ENCODE measurements at places on chromosomes 2 and 18. TPM values are rescaled to one million over a fixed set of nuclear protein-coding genes. Genes with fewer than 3 reads are reported as not detected.
A peak's percentile ranks its signal among the peaks of the same experiment; 100 is the strongest.

The CDCA7 gene
- total RNA-seq, result 2.3 TPM

The IL36G gene
- total RNA-seq, result not detected

The MALL gene
- 288 TPM for total RNA-seq

The SLC4A5 gene
- 2.0 TPM for total RNA-seq

The CTLA4 gene
- total RNA-seq, result 0.70 TPM

The DNAH6 gene
- 3.4 TPM for total RNA-seq

The SCTR gene
- 10.1 TPM for total RNA-seq

The TEX44 gene
- not detected for total RNA-seq

The HOXD1 gene
- total RNA-seq, result 1.9 TPM

GRCh38 chr2:8215159-8215863, 466.5 kb upstream of the ID2 start:
- H3K36me3 ChIP-seq, result no peaks in the 10 kb centered on the region
- no peaks in the 10 kb centered on the region for H3K4me1 ChIP-seq
- H3K4me3 ChIP-seq, result no peak overlapping the region
- no peaks in the 10 kb centered on the region for H3K27me3 ChIP-seq

GRCh38 chr2:173291412-173291811, 63.3 kb upstream of the CDCA7 start:
- no peaks in the 10 kb centered on the region for H3K27me3 ChIP-seq
- H3K27ac ChIP-seq, result no peak overlapping the region
- H3K36me3 ChIP-seq, result no peaks in the 10 kb centered on the region
- DNase-seq, result no peak

DNA sequence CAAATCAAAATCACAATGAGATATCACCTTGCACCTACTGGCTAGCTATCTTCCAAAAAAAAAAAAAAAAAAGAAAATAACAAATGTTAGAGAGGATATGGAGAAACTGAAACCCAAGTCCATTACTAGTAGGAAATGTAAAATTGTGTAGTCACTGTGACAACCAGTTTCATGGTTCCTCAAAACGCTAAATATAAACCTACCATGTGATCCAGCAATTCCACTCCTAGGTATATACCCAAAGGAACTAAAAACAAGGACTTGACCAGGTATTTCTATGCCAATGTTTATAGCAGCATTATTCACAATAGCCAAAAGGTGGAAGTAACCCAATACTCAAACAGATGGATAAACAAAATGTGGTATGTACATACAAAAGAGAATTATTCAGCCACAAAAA, 11.7 kb upstream of the SCRN3 start:
- peaks cover 48% of the 10 kb centered on the region for H3K36me3 ChIP-seq
- no peaks in the 10 kb centered on the region for H3K27me3 ChIP-seq
- H3K27ac ChIP-seq, result no peak overlapping the region
- no peak for DNase-seq
- no peaks in the 10 kb centered on the region for H3K4me1 ChIP-seq

DNA sequence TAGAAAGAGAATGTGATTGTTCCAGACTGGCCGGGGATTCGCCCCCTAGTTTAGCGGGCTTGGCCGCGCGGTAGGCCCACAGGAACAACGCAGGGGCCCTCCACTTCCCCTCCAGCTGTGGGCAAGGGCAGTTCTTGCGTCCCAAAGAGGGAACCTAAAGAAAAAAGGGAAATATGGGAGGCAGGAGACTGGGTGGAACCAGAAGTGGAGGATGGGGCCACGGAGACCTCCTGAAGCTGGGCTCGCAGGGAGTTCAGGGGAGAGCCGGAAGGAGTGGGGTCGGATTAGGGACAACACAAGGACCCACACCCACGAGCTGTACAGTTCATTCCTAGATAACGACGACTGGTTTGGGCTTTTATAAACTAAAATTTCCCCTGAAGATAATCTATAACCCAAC, 18.2 kb downstream of the GNLY start:
- DNase-seq, result no peak
- H3K36me3 ChIP-seq, result no peaks in the 10 kb centered on the region

- no peaks in the 10 kb centered on the region for H3K27me3 ChIP-seq
- no peak overlapping the region for H3K27ac ChIP-seq
- no peaks in the 10 kb centered on the region for H3K4me1 ChIP-seq
- no peak overlapping the region for H3K4me3 ChIP-seq
Measured at GRCh38 chr2:22329211-22330154, 1055.5 kb upstream of the KLHL29 start.

DNA sequence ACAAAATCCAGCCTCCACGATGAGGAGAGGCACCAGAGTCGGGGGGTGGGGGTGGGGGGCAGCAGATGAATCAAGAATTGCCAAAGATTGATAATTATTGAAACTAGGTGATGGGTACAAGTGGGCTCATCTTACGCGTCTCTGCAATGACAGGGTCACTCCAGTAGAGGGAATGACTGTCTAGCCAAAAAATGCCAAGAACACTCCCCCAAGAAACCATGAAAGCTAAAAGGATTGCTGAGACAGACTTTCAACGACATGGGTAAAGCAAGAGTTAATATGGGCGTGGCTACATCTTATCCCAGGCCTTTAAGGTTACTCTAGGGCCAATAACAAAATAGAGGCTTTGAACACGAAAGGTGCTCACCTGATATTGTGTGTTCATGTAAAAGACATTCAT, 86.5 kb downstream of the STK39 start:
- DNase-seq, result no peak
- no peaks in the 10 kb centered on the region for H3K27me3 ChIP-seq
- no peak overlapping the region for H3K4me3 ChIP-seq
- H3K36me3 ChIP-seq, result no peaks in the 10 kb centered on the region
- peaks cover under 1% of the 10 kb centered on the region for H3K4me1 ChIP-seq

DNA sequence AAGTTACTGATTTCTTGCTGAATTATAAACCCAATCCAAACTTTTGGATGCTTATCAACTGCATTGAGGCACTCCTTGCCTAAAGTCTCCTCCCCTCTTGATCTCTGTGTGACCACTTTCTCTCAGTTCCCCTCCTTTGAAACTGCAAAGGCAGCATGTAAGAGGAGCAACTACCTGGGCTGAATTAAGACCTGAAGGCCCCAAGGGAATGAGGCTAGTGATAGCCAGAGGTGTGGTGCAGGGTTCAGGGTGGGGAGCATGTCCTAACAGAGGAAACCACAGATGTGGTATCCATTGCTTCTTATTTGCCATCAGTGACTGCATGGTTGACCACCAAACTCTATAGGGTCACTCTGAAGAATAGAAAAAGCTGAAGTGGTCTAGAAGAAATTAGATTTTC, 557.9 kb downstream of the TNS1 start:
- no peaks in the 10 kb centered on the region for H3K27me3 ChIP-seq
- no peaks in the 10 kb centered on the region for H3K36me3 ChIP-seq
- no peak for DNase-seq
- H3K4me3 ChIP-seq, result no peak overlapping the region
- H3K27ac ChIP-seq, result no peak overlapping the region

GRCh38 chr2:125696560-125696959, 959.4 kb upstream of the GYPC start:
- H3K36me3 ChIP-seq, result no peaks in the 10 kb centered on the region
- no peak overlapping the region for H3K27ac ChIP-seq
- H3K4me3 ChIP-seq, result no peak overlapping the region
- H3K27me3 ChIP-seq, result no peaks in the 10 kb centered on the region
- H3K4me1 ChIP-seq, result no peaks in the 10 kb centered on the region
- no peak for DNase-seq

GRCh38 chr2:89848763-89849368, 1157.4 kb downstream of the RPIA start:
- no peaks in the 10 kb centered on the region for H3K4me1 ChIP-seq
- no peak for DNase-seq
- no peak overlapping the region for H3K4me3 ChIP-seq
- H3K27ac ChIP-seq, result no peak overlapping the region
- peaks cover 28% of the 10 kb centered on the region for H3K27me3 ChIP-seq
- no peaks in the 10 kb centered on the region for H3K36me3 ChIP-seq

DNA sequence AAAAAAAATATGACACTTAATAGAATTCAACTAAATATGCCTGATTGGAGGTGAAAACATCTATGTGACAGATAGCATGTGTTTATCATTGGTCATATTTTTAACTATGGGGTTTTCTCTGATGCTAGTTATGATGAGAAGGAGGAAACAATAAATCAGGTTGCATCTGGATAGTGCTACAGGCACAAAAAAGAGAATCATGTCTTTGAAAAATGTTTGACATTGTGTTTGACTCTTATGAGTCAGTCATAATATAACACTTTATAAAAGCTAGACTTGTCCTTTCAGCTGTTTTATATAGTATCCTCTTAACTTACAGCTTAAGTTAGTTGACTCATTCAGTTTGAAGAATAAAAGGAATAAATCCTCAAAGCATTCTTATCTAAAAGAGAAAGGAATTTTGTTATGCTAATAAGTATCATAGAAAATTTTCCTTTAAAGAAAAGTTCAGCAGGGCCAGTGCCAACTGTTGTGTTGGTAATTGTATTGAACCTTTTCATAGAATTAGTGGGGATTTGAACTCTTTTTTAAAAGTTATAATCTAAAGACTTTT, 78.4 kb upstream of the UBXN4 start:
- DNase-seq, result no peak
- H3K4me1 ChIP-seq, result no peaks in the 10 kb centered on the region
- H3K27ac ChIP-seq, result no peak overlapping the region
- peaks cover 31% of the 10 kb centered on the region for H3K36me3 ChIP-seq
- H3K4me3 ChIP-seq, result no peak overlapping the region
- H3K27me3 ChIP-seq, result no peaks in the 10 kb centered on the region

DNA sequence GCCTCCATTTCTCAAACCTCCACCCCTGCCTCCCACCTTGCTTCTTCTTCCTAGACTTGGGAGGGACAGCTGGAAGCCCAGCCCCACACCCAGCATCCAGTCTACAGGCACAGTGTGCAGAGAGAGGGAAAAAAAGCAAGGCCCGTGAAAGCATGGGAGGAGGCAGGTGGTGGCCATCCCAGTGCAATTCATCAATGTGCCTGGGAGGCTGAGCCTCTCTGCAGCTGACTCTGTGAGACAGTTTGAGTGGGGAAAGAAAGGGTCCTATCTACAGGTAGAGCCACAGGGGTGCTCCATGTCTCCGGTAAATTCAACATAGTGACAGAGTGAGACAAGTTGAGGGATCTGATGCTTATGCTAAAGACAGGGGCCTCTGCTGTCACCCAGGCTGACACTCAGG, 340.6 kb downstream of the DYSF start:
- H3K27me3 ChIP-seq, result no peaks in the 10 kb centered on the region
- H3K27ac ChIP-seq, result no peak overlapping the region
- H3K36me3 ChIP-seq, result no peaks in the 10 kb centered on the region

DNA sequence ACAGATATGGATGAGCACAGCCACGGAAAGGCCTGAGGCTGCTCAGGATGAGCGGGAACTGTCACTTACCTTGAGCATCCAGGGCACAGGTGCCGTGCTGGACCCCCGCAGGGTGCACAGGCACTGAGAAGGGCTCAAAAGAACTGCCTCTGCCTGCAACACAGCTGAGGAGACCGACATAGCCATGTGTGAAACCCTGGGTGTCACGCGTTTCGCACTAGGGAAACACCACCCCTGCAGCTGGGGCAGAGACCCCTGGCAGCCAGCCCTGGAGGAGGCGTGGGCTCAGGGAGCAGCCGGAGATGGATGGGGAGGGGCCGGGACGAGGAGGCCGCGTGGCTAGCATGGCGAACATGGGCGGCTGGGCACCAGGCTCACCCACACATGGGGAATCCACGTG, 228.9 kb downstream of the EIPR1 start:
- H3K4me3 ChIP-seq, result no peak overlapping the region
- H3K27ac ChIP-seq, result no peak overlapping the region
- no peaks in the 10 kb centered on the region for H3K27me3 ChIP-seq
- no peaks in the 10 kb centered on the region for H3K36me3 ChIP-seq
- no peak for DNase-seq

- no peak overlapping the region for H3K4me3 ChIP-seq
- H3K36me3 ChIP-seq, result no peaks in the 10 kb centered on the region
- no peaks in the 10 kb centered on the region for H3K4me1 ChIP-seq
- H3K27me3 ChIP-seq, result no peaks in the 10 kb centered on the region
- no peak for DNase-seq
Measured at GRCh38 chr2:39845460-39846146, 66.5 kb upstream of the THUMPD2 start.

DNA sequence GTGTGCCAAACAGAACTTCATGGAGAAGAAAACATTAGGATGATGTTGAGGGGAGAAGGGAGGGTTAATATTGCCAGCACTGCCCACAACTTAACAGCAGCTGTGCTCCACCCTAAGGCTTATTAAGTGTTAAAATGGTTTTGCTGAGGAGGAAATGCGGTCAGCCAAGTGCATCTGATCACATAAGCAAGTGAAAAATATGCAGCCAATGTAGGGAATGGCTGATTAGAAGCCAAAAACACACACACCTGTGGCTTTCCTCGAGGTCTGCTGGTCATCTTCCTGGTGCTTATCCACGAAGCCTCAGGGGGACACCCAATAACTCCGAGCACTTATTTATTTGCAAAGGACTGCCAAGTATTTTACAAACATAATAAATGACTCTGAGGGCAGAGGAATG, 66.3 kb upstream of the GPR45 start:
- no peaks in the 10 kb centered on the region for H3K27me3 ChIP-seq
- no peaks in the 10 kb centered on the region for H3K36me3 ChIP-seq
- H3K4me1 ChIP-seq, result no peaks in the 10 kb centered on the region
- DNase-seq, result no peak
- H3K27ac ChIP-seq, result no peak overlapping the region

GRCh38 chr2:26712486-26713465, 20.3 kb downstream of the KCNK3 start:
- peak; percentile 67 for DNase-seq
- H3K36me3 ChIP-seq, result no peaks in the 10 kb centered on the region
- no peaks in the 10 kb centered on the region for H3K27me3 ChIP-seq
- H3K4me1 ChIP-seq, result no peaks in the 10 kb centered on the region
- H3K4me3 ChIP-seq, result no peak overlapping the region

GRCh38 chr2:133092571-133092970, 422.6 kb upstream of the LYPD1 start:
- no peaks in the 10 kb centered on the region for H3K36me3 ChIP-seq
- H3K27me3 ChIP-seq, result no peaks in the 10 kb centered on the region

DNA sequence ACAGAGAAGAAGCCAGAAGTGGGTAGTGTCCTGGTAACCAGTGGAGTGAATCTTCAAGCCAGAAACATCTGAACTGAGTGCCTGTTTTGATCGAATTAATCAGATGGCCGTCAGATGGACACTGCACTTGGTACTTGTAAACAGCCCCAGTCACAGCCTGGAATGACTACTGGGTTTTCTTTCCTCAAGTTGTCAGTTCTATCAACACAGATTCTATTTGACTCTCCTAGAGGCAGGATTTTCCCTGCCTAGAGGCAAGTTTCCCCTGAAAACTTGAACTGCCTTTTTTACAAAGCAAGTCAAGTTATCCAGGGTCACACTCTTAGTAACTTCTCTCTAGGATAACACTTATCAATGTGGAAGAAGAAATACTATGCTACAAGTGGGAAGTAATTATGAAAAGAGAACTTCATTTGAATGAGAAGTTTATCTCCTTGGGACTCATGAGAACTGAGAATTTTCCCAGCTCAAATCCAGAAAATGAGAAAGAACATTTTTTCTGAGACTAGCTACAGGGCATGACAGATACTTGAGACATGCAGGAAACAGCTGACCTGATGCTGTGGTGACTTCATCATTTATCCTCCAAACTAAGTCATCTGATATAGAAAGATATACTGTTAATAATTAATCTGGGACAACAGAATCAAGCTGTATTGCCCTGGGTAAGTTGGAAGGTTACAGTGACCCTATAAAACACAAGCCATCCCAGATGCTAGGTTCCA, 36.0 kb downstream of the SULT1C2 start:
- H3K36me3 ChIP-seq, result no peaks in the 10 kb centered on the region
- no peaks in the 10 kb centered on the region for H3K27me3 ChIP-seq
- no peak overlapping the region for H3K4me3 ChIP-seq
- H3K27ac ChIP-seq, result no peak overlapping the region
- H3K4me1 ChIP-seq, result no peaks in the 10 kb centered on the region
- DNase-seq, result no peak

Measured in left lung (tissue), 14 donors.